RCC 7860 (cell line): ENCODE measurements at places on chromosomes 12 and 14.

DNA sequence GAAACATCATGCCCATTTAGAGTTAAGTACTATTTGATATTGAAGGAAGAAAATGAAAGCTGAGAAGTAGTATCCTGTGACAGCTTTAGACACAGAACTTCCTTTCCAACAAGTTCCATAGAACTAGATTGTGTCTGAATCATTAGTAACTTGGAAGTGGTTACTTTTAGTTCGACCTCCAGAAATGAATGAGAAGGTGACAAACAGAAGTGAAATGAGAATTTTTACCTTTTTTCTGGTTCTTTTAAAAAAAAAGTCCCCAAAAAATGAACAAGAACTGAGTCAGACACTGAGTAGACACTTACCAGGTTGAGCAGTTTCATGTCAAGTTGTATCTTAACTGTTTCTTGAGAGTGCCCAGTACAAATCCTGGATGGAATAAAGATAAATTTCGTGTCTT is 3.0 kb downstream of the ATP6V0A2 start:
- no peak for DNase-seq

- no peak for DNase-seq
Observed at GRCh38 chr12:104356231-104357115, 52.9 kb downstream of the EID3 start.

DNA sequence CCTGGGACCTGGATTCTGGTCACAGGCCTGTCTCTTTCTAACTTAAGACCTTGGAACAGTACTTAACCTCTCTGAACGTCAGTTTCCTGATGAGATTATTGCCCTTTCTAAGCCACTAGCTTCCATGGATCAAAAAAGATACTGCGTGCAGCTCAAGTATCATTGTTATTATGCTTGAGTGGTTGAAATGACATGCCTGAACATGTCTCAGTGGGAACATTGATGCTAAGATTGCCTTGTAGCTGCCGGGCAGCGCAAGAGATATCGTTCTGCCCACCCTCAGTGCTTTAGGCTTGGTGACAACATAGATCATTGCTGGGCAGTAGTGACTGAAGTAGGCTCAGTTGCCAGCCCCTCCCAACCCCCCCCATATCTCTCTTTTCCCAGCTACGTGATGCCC is 131.9 kb downstream of the SMOC1 start:
- DNase-seq, result no peak

- no peak for DNase-seq
Observed at GRCh38 chr12:93199831-93200236, 177.9 kb upstream of the NUDT4 start.

GRCh38 chr12:59936534-59936933 is 340.7 kb downstream of the SLC16A7 start:
- DNase-seq, result no peak

DNA sequence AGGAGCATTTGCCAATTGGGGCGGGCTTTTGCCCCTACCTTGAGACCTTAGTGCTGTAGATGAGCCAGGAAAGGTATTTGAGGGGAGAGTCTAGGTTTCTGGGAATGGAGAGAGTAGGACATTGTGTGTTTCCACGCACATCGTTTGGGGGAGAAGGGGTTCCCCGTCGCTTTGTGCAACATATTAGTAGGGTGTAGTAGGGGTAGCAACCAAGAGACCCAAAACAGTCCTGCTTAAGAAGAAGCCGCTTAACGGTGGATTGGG is 694 bp upstream of the PTGES3 start:
- DNase-seq, result no peak

DNA sequence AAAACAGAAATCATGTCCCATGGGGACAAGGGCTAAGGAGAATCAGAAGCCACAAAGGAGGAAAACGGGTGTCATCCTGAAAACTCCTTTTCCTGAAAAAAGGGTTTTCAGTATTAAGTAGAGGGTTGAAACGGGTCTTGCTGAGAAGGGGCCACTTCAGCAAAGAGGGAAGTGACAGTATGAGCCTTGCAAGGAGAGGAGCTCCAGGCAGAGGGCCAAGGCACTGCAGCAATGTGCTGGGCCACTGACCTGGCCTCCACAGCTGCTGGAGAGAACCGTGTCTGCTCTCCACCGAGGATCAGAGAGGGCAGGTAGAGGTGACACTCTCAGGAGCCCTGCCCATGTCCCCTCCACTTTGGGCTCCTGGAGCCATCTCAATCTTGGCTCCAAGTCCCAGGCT is 103.3 kb downstream of the NCOR2 start:
- DNase-seq, result no peak

- DNase-seq, result no peak
Observed at GRCh38 chr12:4992871-4993270, 50.8 kb upstream of the KCNA5 start.

DNA sequence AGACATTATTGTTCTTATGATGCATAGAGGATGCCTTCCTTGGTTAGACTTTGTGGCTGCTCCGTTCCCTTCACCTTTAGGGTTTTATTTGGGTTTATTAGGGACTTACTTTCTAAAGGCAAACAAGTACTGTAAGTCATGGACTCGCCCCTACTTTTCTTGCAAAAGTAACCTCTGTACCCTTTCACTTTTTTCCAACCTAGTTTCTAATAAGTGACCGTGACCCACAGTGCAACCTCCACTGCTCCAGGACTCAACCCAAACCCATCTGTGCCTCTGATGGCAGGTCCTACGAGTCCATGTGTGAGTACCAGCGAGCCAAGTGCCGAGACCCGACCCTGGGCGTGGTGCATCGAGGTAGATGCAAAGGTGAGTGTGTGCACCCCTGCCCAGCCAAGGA is 72.7 kb downstream of the SMOC1 start:
- no peak for DNase-seq

DNA sequence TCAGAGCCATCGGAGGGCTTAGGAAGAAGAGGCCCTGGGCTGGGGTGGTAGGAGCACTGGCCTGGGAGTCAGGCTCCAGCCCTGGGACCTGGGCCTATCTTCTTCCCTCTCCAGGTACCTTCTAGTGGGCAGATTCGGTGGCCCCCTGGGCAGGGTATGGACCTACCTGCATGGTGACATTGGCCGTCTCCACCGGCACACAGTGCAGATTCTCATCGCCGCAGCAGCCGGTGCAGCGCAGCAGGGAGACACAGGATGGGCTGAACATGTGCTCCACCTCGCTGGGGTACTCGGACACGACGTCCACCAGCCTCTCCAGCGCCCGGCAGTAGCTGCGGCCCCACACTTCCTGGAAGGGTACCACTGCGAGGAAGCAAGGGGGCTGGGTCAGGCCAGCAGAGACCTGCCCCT is 6.2 kb downstream of the PGF start:
- no peak for DNase-seq

DNA sequence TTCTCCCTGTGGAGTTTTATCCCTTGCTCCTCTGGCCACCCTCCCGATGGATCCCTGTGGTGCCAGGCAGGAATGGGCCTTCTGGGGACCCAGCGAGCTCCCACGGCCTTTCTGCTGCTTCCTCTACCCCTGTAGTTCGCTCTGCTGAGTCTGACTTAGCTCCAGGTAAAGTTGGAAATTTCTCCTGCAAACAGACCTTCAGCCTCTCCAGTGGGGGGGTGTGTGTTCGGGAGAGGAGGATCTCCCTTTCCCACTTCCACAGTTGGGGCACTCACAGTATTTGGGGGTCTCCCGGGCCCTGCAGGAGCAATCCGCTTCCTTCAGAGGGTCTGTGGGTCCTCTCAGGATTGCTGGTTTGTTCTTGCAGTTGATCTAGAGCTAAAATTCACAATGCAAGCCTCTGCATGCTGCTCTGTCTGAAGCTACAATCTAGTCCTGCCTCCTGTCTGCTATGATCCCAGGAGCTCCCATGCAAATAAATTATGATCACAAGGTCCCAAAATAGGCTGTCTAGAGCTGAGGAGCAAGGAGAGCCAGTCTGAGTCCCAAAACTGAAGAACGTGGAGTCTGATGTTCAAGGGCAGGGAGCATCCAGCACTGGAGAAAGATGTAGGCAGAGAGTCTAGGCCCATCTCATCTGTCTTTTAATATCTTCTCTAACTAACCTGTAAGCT is 18.3 kb downstream of the MTRFR start:
- DNase-seq, result no peak

GRCh38 chr12:84955298-84955697 is 42.7 kb upstream of the SLC6A15 start:
- no peak for DNase-seq

- DNase-seq, result no peak
Observed at GRCh38 chr14:61003571-61003970, 22.5 kb downstream of the SLC38A6 start.

DNA sequence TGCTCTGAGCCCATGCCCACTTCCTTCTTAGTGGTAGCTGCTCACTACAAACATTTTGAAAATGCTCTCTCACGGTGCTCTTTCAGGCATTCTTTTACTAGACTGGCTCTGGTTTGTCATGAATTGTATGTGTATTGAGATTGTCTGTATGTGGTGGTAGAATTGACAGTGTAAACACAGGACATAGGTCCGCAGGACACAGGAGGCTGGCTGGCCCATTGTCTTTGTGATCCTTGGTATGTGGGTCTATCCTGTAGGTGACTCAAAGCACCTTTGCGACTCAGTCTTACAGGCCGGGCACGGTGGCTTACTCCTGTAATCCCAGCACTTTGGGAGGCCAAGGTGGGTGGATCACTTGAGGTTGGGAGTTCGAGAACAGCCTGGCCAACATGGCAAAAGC is 250.9 kb downstream of the C12orf75 start:
- DNase-seq, result no peak
